Ammon's horn (tissue), 1 donor: ENCODE measurements at places on chromosomes 3 and 15.

DNA sequence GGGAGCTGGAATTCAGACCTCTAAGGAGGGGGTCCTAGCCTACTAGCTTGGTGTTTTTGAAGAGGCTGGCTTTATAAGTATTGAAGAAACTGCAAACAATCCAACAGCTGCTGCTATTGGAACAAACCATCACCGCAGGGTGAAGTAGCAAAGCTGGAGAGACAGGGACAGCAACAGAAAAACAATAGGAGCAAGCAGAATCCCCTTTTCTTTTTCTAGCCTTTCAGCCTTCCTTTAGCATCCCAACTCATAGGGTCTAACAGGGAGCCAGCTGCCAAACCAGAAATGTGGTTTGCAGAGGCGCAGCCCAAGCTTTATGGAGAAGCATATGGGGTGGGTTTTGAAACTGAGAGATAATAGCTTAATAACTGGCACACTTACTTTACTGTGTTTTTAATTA, 106.2 kb upstream of the CHMP2B start:
- DNase-seq, result peak; percentile 43

GRCh38 chr3:23869977-23870662, 46.7 kb downstream of the NKIRAS1 start:
- DNase-seq, result no peak

DNA sequence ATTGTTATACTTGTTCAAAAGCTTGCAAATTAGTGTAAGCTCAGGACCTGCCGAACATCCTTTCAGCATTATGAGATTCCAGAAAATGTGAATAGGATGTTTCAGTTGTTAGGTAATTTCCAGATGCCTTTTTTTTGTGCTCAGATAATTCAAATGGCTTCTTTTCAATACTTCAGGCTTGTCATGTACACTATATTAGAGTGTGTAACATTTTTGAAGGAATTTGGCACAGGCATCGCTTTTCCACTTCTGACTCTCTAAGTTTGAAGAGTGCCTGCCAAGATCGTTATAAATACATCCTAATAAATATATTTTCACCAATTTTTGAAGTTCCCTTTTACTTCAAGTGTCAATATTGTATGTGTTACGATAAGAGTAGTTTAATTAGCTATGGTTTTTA, 35.2 kb downstream of the CADM2 start:
- no peak for DNase-seq

DNA sequence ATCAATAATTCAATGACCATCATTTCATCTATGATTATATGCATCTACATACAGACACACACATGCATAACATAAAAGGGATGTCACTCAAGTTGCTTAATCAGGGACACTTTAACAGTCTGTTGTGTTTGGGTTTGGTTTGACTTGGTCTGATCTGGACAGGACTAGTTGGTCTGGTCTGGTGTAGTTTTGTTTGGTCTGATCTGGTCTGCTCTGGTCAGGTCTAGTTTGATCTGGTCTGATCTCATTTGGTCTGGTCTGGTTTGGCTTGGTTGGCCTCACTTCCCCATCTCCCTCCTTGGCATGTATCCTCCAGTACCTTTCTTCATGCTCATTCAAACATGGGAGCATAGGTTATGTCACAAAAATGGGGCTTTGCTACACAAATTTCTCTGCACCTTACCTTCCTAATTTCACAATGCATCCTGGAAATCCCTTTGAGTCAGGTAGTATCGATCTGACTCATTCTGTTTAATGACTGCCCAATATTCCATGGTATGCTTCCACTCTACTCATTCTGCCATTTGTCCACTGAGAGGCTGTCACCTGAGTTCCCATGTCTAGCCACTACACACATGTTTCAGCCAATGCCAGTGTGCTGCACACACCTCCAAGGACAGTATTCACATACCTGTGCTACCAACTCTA, 73.0 kb upstream of the TPM1 start:
- DNase-seq, result no peak
